ENCODE measurements at places on chromosomes 3 and 15.

DNA sequence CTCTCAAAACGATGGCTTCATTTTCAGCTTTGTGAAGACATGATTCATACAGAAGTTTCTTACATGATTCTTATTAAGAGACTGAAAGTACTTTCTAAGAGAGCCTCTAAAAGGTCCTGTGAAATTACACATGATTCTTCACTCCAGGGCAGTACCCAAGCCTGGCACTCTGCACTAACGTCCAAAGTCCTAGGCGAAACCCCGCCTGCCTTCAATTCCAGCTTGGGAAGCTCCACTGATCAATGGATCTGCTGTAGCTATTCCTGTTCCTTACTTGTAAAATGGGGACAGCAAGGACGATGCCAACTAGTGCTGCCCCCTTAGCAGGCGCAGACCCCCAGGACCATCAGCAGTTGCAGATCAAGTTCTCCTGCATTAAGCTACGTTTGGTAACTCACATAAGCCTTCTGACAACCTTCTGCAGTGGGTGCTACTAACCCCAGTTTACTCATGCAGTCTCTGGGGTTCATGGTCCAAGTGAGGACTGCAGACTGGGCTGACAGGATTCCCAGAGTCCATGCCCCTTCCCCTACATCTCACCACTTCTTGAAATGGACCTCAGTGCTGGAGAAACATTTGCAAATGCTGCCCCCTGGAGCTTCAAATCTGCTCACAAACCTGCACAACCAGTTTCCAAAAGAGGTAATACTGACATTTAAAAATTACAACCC, 10.6 kb downstream of the CHCHD4 start:
- no peak for DNase-seq

- no peak for DNase-seq
Observed at GRCh38 chr15:57751177-57751800, 44.8 kb downstream of the POLR2M start.

- no peak for DNase-seq
Observed at GRCh38 chr15:28878209-28878608, 7.6 kb upstream of the APBA2 start.

DNA sequence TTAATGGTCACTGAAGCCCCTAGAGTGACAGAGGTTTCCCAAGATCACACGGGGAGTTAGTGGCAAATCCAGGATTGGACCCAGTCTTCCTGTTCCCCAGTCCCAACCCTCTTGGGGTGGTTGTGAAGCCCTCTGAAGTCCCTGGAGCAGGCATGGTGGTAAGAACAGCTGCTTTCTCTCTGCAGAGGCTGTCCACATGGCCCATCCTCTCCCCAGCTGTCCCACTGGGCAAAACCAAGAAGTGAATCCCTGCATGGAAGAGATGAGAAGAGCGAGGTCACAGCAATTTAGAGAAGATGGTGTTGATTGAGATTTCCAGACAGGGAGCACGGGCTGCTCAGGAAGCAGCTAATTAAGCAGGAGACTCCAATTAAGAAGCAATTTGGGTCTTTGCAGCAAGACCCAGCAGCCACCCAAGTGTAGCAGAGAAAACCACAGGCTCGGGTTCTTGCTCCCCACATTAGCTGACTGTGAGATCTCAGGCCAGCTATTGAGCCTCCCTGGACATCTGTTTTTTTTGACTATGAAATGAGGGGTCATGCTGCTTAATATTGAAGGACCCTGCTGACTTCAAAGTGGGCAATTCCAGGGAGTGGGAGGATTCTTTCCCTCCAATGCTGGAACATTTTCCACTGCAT, 14.8 kb upstream of the HDAC11 start:
- no peak for DNase-seq

DNA sequence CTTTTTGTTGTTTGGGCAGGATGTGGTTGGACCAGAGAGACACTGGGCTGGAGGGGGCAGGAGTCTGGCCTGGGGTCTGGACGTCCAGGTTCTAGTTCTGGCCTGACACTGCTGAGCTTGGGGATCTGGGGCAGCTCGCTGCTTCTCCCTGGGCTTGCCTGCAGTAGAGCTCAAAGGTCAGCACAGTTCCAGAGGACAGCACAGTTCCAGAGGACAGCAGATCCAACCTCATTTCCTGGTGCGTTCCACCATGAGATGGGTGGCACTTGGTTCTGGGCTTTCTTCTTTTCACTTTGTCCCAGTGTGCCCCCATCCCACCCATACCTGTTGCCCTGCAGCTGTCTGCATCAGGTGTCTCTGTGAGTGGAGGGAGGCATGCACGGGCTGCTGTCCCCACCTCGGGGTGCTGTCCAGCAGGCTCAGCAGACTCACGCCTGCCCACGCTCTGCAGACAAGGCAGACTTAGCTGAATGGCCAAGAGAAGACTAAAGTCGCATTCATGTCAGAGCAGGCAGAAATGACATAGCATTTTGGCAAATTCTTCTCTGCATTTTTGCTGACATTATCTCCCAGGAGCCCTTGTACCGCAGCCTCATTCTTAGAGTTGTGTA, 16.7 kb downstream of the CACNA2D3 start:
- no peak for DNase-seq

DNA sequence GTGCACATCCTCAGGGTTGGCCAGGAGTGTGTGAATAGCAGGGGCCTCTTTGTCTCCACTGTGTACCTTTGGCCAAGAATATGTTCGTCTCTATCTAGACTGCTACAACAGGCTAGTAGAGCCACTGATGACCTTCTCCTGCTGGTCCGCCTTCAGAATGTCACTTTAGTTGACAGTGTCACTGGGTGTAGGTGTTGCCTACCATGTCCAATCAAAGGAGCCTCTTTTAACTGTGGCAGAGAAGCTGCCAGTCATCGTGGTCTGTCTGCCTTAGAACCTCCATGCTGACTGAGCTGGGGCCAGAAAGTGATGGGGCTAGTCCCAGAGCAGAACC, 40.1 kb downstream of the OXSR1 start:
- DNase-seq = no peak

DNA sequence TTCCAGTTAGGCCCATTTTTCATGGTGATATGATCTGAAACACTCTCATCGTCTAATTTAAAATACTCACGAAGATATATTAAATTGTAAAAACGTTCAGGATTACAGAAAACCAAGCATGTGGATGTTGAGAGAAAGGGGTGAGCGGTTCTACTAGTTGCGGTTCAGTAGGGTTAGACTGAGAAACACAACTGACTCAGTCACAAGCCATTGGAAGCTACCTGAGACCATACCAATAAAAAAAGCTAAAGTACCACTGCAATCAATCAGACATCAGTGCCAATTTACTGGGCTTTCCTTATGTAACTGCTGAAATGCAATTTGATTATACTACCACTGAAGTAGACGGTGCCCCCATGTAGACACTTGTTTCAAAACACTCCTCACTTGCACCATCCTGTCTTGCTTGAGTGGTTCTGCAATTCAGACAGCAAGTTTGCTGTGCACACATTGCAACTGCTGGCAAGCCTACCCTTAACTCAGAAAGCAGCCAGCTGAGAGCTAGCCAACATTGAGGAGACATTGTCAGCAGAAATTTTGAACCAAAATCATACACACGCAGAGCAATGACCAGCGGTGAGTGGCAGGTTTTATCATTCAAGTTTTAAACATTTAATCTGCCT, 368.7 kb upstream of the ARHGEF26 start:
- DNase-seq = no peak

- no peak for DNase-seq
Observed at GRCh38 chr15:72861354-72861910, 77.9 kb upstream of the ADPGK start.

GRCh38 chr3:169659096-169659819, 4.3 kb downstream of the MECOM start:
- no peak for DNase-seq

DNA sequence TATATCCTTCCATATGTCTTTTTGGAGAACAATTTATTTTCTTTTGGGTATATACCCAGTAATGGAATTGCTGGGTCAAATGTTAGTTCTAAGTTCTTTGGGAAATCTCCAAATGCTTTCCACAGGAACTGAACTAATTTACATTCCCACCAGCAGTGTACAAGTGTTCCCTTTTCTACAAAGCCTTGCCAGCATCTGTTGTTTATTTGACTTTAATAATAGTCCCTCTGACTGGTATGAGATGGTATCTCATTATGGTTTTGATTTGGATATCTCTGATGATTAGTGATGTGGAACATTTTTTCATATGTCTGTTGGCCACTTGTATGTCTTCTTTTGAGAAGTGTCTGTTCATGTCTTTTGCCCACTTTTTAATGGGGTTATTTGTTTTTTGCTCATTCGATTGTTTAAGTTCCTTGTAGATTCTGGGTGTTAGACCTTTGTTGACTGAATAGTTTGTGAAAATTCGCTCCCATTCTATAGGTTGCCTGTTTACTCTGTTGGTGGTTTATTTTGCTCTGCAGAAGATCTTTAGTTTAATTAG, 48.4 kb downstream of the TMEM45A start:
- DNase-seq = no peak

Data from stimulated activated CD4-positive, alpha-beta T cell treated with anti-CD3 and anti-CD28 coated beads, Interleukin-12 subunit alpha, Interleukin-12 subunit beta, amount 100 ng/mL, for 24 hours (primary cell).